ENCODE measurements at places on chromosomes 6 and 20.

DNA sequence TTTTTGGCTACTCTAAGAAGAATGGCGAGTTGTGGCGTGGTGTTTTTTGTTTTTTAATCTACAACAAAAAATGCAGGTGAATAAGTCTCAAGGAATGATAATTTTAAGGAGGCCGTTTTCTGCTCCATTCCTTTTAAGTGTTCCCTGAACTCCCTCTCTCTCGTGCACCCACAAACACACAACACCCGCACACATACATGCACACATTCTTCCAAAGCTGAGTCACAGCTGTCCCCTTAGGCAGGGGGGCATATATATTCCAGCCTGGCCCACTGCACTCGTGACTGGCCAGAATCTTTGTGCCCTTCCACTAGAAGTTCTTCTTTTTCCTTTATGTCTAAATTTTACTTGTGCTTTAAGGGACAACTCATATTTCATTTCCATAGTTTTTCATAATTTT is 405.7 kb downstream of the LMBRD1 start:
- DNase-seq, result no peak

GRCh38 chr20:41570557-41570956 is 47.6 kb downstream of the CHD6 start:
- DNase-seq, result no peak

GRCh38 chr6:105301756-105302616 is 100.9 kb downstream of the PREP start:
- no peak for DNase-seq

DNA sequence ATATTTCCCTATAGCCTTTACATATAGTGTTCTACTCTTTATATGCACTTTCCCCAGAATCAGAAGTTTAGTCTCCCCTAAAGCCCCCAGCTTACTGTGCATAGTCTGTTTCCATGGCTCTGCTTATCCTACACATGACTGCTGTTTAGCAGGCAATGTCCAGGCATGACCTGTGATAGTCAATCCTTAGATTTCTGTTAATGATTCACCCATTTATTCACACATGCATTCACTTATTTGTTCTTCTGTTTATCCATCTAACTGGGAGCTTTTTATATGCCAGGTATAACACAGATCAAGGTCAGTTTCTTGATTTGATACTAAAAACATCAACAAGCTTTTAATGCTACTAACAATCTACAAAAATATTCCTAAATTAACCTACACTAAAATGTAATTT is 300.8 kb downstream of the PHF3 start:
- no peak for DNase-seq

DNA sequence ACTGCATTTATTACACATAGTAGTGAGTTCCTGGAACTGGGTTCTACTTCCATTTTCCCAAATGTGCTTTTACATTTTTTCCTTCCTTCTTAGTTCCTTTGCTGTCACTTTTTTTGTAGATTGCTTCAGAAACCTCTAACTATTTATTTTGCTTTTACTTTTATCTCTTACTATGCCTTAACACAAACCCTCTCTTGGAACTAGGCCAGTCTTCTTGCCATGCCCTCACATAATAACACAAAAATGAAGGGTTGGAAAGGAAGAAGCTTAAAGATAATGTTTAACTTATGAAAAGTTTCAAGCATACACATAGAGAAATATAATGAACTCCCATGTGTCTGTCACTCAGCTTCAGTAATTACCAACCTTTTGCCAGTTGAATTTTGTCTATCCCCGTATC is 27.1 kb downstream of the TOP1 start:
- DNase-seq, result no peak

DNA sequence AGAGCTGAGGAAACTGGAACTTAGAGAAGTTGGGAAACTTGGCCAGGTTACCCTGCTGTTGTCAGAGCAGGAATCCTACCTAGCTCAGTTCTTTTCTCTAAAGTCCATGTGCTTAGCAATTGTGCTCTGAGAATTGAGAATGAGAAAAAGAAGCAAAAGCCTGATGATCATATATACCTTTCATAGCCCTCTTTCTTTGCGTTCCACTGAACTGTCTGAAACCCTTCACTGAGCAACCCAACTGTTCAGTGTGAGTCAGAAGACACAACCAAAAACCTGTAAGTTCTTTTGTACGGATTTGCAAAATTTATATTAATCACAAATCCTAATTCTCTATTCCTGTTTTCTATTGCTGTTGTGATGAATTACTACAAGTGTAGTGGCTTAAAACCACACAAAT is 80.6 kb downstream of the PHF3 start:
- DNase-seq, result no peak

DNA sequence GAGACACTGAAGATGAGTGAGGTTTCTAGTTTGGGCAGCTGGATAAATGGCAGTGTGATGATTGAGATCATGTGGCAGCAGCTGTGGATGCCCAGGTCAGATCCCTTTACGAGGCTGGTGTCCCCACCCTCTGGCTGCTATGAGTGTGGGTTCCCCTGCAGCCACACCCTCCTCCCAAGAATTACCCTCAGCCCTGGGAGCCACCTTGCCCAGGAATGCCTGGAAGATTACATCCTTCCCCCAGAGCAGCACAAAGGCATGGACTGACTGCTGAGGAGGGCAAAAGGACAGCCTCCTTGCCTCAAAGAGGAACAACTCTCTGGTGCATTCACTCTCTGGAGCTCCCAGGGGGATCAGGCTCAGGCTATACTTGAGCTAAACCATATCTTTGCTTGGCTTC is 15.0 kb upstream of the PKHD1 start:
- DNase-seq, result no peak

DNA sequence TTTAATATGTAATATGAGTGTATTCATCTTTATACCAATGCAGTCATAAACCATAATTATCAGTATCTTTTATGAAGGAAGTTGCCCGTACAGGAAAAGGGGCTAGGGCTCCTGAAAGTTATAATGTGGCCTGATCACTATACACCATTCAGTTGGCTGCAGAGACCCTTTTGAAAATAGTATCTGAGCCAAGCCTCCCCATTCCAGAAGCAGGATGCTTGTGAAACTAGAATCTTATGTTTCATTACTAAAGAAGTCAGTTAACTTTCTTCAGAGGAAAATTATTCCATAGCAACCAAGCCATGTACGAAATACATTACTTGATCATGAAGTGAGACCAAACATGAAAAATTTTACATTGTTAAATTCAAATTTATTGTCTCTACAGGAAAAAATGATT is 251.5 kb upstream of the TCF21 start:
- no peak for DNase-seq

GRCh38 chr6:12007887-12008286 is 4.2 kb upstream of the HIVEP1 start:
- DNase-seq, result no peak

DNA sequence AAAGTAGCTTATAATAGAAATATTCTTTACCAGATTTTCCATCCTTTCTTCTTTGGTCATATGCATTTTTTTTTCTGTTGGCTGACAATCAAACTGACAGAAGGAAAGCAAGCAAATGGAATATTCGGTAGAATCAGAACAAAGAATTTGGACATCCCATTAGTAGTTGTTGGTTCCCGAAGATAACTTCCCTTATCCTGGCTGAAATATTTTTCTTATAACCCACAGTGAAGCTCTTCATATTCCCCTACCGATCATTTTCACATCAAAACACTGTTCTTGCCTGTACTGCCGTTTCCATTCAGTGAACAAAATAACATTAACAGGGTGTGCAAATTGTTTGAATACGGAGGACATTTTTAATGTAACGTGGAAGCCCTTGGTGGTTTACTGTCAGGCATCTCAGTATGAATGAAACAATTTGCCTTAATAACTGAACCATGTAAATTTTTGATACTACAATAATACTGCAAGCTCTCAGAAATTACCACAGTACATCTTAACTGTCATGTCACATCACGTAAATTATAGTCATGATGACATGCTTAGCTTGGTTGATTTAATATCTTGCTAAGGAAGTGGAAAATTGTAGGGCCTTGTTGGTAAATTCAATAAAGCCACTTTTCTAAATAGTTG is 311.5 kb downstream of the LAMA2 start:
- no peak for DNase-seq

DNA sequence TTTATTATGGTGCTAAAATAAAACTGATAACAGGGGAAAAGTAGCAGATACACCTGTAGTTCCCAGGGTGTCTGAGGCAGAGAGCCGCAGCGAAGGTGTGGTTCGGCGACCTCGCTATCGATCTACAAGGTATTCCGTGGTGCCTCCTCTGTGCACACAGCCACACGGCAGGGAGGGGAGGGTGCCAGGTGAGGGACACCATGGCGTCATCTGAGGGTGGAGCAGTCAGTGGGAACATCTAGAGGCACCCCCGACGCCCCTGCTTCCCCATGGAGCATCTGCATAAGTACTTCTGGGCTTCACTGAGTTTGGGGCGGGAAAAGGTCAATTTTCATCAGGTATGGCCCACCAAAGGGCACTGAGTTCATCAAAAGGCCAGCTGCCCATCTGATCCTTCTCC is 243.3 kb downstream of the TAF4 start:
- no peak for DNase-seq

DNA sequence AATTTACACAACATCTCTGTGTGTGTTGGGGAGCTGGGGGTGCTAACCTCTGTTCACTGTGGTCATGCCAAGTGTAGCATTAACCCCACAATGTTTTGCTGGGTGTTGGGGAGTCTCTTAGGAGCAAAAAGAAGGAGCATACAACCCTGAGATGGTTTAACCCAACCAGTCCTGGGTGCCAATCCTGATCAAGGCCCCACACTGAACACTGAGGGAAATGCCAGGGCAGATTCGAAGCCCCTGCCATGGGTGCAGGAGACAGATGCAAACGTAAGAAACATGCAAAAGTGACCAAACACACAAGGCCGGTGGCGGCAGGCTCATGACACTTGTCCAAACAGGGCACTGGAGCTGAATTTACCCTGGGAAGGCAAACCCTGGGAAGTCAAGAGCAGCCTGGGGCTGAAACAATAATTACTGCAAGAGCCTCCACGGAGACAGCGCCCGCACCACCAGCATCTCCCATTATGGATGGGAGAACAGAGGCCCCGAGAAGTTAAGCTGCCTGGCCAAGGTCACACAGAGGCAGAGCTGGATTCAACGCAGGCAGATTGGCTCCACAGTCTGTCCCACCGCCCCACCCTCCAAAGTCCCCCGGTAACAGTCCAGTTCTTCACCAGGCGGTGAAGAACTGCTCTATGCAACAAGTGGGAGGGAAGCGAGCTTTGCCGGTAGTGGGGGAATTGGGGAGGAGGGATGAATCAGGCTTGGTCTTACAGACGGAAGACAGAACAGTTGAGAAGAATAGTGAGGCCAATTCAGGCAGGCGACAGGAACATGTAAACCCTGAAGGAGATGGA is 8.5 kb downstream of the ACSS1 start:
- no peak for DNase-seq

DNA sequence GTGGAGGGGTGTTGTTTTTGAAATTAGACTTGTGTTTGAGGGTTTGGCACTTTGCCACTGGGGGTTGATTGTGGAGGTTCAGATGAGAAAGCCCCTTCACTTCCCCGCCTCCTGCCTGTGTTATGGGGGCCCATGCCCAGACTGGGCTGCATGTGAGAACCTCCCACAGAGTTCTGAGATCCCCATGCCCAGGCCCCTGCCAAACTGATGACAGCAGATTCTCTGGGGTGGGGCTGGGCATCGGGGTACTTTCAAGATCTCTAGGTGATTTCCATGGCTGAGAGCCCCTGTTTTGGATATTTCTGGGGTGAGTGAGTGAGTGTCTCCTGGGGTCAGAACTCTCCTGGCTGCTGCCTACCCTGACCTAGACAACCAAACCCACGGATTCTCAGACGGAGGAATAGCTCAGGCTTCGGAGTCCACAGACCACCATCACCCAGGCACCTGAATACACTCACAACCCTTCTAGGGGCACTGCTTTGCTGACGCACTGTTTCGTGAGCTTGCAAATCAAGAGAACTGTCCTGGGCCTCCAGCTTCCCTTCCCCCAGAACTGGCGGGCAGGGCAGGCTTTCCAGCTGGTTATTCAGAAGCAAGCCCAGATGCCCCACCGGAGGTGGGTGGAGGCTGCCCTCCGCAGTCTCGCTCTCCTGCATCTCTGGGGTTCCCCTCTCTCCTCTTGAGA is 6.3 kb downstream of the BCAS1 start:
- no peak for DNase-seq

- no peak for DNase-seq
Measured at GRCh38 chr20:53387983-53388675, 205.5 kb downstream of the ZNF217 start.

DNA sequence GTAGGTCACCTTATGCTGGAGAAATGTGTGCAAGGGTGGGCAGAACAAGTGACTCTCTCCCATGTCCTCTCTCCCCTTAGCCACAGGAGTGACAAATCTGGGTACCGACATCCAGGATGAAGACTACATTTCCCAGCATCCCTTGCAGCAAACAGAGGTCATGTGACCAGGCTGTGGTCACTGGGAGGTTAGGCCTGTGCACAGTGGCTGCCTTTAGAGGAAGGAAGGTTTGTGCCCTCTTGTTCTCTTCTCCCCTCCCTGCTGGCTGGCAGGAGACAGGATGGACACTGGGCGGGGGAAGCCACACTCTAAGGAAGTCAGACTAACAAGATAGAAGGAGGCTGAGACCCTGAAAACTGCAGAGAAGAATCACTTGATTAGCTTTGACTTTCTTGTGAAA is 360.2 kb downstream of the PREX1 start:
- no peak for DNase-seq

Measured in stimulated activated CD8-positive, alpha-beta memory T cell treated with anti-CD3 and anti-CD28 coated beads, Interleukin-4, amount 100 ng/mL, for 1 hour (primary cell).